ENCODE measurements at places on chromosomes 4 and X.

GRCh38 chr4:56450342-56450741, 14.3 kb downstream of the PAICS start:
- DNase-seq, result no peak

- no peak for DNase-seq
Measured at GRCh38 chrX:10360116-10360515, 203.3 kb downstream of the CLCN4 start.

DNA sequence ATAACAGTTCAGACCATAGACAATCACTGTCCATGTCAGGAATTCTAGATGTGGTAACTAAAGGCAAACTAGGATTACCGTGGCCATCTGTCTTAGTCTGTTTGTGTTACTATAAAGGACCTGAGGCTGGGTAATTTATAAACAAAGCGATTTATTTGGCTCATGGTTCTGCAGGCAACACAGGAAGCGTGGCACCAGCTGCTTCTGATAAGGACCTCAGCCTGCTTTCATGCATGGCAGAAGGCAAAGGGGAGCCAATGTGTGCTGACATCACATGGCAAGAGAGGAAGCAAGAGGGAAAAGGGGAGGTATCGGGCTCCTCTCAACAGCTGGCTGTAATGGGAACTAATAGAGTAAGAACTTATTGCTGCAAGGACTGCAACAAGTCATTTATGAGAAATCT, 376.7 kb downstream of the GPM6A start:
- DNase-seq, result no peak

GRCh38 chrX:53412446-53412845, 10.0 kb downstream of the SMC1A start:
- DNase-seq, result no peak

GRCh38 chrX:118780911-118781310, 42.7 kb upstream of the ZCCHC12 start:
- no peak for DNase-seq

DNA sequence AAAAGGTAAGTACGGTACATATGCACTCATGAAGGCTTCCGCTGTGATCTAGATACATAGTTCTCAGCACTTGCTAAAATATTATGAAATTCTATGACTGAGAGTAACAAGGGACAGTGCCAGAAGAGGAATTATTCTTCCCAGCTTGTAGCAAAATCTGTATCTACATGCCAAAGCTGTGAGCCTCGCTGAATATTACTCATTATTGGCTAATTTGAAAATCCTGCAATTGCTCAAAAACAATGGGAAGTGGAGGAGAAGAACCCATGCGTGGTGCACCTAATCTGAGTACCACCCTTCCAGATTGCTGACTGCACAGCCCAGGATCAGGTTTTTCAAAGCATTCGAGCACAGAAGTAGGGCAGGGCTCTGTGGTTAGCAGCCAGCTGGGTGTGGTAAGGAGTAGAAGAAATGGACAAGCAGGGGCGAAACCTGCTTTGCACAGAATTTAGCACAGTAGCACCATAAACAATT, 17.4 kb upstream of the PDCL2 start:
- no peak for DNase-seq
